ENCODE measurements at places on chromosomes 6 and 20.
A peak's percentile ranks its signal among the peaks of the same experiment; 100 is the strongest.

GRCh38 chr6:169638915-169639314 lies 62.9 kb downstream of the WDR27 start:
- no peak for DNase-seq

GRCh38 chr6:159064477-159064876 lies 19.7 kb upstream of the TAGAP start:
- peak; percentile 33 for DNase-seq

GRCh38 chr20:63810730-63811490 lies 20.2 kb downstream of the ZBTB46 start:
- DNase-seq, result no peak

DNA sequence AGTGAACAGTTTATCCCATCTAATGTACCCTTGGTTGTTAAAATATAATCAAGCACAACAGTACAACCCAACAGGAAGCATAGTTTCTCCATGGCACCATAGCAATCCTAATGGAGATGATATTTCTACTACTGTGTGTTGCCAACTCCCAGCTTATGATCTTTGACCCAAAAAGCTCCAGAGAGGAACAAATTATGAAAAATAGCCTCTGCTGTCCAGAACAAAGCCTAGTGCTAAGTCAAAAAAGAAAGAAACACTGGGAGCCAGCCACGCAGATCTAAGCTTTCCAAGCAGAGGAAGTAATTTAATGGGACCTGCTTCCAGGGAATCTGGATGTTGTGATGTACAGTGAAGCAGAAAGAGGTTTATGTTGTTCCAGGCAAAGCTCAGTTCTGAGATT lies 52.2 kb upstream of the TASP1 start:
- DNase-seq, result no peak

DNA sequence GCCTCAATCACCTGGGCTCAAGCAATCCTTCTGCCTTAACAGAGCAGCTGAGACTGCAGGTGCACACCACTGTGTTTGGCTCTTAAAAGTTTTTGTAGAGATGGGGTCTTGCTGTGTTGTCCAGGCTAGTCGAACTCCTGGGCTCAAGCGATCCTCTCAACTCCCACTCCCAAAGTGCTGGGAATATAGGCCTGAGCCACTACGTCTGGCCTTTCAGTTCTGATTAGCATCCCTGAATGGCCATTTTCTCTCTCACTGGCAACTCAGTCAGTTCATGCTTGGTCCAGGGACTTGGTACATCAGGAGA lies 28.5 kb downstream of the DNMT3B start:
- DNase-seq, result no peak

DNA sequence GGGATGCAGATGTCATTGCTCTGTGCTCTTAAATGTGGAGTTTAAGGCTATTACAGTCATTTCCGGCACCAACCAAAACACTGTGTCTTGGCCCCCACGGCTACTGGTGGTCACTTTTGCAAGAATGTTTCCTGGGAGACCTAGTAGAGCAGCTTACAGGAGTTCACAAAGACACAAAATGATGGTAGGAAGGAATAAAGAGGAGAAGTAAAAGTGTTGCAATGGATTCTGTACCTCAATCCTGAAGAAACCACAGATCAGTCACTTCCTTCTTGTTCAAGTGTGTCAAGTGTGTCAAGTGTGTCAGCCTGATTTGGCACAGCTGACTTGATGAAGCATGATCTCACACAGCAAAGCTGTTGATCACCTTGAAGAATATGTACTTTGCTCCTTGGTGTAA lies 344.0 kb downstream of the PLCB1 start:
- no peak for DNase-seq

- peak; percentile 35 for DNase-seq
These were observed 34.2 kb downstream of the DTNBP1 start for GRCh38 chr6:15628499-15629131.

DNA sequence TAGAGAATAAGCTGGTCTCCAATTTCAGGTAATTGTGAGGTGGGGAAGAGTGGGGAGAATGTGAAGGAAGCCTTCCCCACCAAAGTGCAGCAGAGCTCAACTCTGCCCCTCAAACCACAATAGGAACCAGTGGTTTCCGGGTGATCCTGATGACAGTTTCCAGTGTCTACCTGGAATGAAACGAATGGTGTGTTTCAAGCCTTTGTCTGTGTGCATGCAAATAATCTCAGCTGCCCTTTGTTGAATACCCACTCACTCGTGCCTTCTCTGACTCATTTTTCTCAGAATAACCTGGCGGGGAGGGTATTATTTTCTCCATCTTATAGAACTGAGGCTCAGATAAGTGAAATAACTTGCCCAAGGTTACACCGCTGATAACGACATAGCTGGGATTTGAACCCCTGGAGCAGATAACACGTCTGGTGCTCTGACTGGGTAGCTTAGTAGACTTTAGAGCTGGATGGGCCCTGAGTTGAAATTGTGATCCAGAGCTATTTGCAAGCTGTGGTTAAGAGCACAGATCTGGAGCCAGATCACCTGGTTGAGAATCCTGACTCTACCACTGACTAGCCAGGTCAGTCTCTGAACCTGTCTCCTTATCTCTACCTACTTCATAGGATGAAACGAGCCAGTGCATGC lies 85.1 kb downstream of the EYA2 start:
- DNase-seq, result no peak

DNA sequence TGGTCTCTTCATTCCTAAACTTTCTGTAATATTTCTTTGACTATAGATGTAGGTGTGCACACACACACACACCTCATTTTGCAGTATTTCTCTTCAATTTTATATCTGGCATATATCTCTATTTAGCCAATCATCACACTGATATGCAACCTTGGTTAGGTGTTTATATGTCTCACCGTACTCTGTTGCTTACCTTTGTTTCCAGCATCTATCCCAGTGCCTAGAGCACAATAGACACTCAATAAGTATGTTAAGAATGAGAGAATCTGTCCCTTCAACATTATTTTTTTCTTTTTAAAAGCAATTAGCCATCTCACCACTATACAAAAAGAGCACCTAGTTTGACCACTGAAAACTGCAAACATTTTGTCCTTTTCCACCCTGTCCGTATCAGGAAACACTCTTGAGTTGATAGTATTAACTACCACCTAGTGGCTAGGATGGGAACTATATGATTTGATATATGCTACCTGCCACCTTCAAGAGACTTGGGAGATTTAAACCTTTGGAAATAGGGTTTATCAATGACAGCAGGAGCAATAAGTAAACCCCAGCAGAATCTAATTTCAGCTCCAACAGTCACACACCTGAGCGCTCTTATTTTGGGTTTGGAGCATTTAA lies 48.7 kb upstream of the RSPO3 start:
- no peak for DNase-seq

- no peak for DNase-seq
These were observed 6.4 kb downstream of the ZNF512B start for GRCh38 chr20:63963348-63963741.

DNA sequence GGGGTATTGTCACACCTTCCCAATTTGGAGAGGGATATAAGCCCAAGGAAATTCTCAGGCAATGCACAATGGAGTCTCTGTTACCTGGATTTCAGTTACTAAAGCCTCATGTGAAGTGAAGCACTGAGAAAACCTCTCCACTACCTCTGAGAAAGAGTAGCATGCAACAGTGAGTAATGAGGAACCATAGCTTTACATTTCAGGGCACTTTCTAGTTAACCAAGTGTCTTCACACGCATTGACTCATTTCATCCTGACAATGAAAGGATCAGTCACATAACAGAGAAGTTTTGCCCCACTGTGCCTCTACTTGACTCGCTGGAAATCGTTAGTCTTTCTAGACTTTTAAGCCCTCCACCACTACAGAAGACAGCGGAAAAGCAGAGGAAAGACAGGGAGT lies 86.2 kb upstream of the ARID1B start:
- no peak for DNase-seq

GRCh38 chr6:139376017-139376330 lies 1.5 kb upstream of the CITED2 start:
- DNase-seq, result no peak

DNA sequence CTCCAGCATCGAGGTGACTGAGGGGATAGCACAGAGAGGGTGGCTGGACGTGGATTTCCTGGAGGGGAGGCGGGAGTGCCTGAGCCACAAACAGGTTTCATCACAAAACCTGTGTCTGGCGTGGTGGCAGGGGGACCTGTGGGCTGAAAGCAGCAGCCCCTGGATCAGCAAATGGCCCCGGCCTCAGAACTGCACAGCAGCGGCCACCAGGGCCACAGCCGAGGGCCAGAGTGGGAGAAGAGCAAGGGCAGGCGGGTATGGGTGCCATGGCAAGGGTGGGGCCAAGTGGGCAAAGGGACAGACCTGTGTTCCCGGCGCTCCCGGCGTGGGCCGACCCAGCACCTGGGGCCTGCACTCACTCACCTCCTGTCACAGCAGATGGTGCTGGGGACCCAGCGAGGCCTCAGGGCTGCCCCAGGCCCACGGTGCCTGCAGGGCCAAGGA lies 19.0 kb downstream of the NTSR1 start:
- DNase-seq, result no peak

DNA sequence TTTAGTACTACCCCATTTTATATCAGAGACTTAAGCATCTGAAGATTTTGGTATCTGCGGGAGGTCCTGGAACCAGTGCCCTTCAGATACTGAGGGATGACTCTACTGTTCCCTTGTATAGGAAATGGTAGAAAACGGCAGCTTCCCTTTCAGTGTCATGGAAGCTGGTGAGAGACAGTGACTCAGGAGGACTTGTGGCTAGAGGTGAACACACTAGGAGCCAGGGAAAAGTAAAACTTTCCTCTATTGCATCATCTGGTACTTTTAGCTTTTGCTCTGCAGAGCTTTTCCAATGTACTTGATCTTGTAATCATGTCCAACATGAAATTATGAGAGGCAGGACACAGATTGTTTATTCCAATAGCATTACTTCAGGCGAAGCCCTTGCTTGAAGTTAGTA lies 45.0 kb downstream of the RNF144B start:
- DNase-seq, result no peak

GRCh38 chr6:134145786-134146185 lies 93.4 kb upstream of the SLC2A12 start:
- DNase-seq, result no peak

DNA sequence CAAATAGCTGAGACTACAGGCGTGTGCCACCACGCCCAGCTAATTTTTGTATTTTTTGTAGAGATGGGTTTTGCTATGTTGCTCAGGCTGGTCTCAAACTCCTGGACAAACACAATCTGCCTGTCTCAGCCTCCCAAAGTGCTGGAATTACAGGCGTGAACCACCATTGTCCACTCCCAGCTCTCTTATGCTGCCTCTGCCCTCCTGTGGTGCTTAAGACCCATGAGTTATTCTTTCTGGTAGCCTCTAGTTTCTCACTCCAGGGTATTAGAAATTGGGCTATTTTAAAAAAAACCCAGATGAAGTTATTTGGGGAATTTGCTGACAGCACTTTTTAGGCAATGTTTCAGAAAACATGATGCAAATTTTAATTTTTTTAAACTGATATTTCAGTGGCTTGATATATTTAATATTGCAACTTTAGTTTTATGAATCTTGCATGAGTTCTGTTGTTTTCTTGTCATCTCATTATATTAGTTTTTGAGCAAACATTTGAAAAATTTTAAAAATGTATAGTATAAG lies 114.0 kb upstream of the FOXO3 start:
- DNase-seq, result no peak

DNA sequence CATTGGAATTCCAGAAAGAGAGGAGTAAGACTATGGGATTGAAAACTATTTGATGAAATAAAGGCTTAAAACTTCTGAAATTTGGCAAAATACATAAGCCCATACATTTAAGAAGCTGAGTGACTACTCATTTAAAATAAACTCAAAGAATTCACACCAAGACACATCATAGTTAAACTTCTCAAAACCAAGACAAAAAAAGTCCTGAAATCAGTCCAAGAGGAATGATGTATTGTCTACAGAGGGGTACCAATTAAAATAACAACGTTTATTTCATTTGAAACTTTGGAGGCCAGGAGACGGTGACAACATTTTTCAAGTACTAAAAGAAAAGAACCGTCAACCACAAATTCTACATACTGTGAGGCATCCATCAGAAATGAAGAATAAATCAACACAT lies 841.4 kb upstream of the MAP3K7 start:
- no peak for DNase-seq

DNA sequence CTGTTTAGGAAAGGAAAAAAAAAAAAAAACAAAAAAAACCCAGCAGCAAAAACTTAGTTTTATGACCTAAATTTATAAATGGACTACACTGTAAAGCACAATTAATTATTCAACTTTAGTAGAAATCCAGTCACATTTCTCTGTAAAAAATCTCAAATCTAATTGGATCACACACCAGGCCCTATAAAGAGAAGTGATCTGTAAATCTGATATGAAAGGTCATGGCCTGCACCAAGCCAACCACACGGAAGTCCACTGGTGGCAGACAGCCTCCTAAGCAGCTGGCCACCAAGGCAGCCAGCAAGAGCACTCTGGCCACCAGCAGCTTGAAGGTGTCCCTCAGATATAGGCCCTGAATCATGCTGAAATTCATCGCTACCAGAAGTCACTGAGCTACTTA lies 131.6 kb downstream of the HFE start:
- DNase-seq, result no peak

DNA sequence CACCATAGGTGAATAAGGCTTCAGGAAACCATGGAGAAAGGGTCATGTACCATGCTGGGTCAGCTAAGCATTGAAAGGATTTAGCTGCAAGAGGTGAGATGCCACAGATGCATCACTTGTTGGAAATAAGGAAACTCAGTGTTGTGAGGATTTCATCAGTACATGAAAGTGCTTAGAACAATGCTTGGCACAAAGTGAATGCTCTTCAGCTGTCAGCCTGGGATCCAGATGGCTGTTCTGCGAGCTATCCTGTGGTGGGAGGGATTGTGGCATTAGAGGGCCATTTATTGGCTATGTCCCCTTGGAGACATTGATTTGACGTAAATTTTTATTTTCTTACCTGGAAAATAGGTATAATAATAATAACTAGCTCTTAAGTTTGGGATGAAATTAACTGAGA lies 53.0 kb downstream of the ELOVL2 start:
- DNase-seq, result no peak

DNA sequence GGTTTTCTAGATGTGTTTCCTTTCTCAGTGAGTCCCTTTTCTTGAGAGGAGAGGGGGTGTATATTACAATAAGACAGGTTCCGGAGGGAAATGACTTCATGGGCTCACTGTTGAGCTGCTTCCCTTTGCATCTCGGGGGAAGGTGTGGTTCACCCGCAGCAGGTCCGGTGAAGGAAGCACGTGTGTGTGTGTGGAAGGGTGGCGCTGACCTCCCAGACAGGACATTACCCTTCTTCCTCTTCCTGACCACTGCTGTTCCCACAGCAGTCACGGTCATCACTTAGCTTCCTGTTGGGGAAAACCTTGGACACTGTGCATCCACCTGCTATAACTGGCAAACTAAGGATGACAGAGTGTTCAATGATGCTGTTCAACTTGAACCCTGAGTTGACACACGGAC lies 83.6 kb downstream of the PLEKHG1 start:
- no peak for DNase-seq

DNA sequence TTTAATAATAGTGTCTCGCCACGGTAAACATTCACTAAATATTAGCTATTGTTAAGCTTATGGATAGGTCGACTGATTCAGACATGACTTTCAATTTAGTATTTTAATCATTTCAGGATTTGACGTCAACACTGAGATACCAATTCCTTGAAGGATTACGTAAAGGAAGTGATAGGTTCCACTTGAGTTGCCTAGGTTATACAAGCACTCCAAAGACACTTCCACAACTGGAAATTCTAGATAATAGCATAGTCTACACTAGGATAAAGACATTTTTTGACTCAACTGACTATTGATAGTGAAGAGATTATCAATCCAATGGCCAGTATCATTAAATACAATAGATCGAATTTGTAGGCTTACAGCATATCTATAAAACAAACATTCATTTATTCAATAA lies 63.9 kb upstream of the NHSL1 start:
- no peak for DNase-seq
